AG04450 (cell line): ENCODE measurements at places on chromosomes 11 and 22.

GRCh38 chr11:69193151-69193550 lies 37.4 kb downstream of the SMIM38 start:
- DNase-seq = no peak

GRCh38 chr11:5307256-5308019 lies 5.7 kb upstream of the OR51B4 start:
- no peak for DNase-seq

DNA sequence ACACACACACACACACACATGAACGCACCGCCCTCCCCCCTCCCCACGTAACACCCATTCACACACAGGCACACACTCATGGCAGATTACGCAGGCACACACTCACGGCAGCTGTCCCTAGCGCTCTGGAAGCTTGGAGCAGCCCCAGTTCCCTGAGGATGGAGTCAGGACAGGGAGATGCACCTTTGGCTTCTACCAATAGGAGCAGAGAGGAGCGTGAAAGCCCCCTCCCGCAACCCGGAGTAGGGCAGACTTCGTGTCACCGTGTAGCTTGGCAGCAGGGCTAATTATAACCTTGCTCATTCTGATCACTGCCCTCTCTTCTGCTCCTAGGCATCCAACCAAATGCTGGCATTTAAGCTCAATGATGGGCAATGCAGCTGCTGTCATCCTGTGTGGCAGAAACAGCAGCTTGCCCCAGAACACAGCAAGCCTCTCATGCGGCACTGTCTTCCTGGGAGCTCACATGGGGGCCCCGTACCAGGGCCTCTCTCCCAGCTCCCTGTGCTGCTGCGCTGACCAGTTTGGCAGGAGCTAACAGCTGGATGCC lies 31.9 kb downstream of the ANKK1 start:
- DNase-seq = no peak

DNA sequence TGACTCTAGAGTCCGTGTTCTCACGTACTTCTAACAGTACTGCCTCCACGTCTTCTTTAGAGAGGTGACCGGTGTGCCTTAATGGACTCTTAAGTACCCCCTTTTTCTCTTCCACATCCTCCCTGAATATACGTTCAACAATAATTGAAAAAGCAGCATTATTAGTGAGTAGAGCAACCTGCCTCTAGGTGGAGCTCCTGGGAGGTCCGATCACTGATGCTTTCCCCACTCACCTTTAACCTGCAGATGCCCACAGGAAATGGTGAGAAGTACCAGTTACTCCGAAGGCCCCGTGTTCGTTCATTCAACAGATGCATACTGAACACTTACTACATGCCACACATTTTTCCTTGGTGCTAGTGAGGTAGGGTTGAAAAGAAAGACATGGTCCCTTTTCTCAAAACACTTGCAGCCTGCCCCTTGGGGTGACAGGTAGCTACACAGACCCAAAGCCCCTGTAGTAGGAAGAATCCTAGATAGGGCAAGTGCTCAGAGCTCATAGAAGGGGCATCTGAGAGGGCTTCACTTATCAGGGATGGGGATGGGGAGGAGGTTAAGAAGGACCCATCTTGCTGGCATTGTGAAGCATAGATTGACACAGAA lies 72.7 kb downstream of the FEZ1 start:
- no peak for DNase-seq

- DNase-seq = no peak
Measured at GRCh38 chr22:40966726-40967085, 15.5 kb downstream of the RBX1 start.

GRCh38 chr11:66787934-66788758 lies 55.1 kb upstream of the RCE1 start:
- DNase-seq = no peak
